ENCODE measurements at places on chromosomes 3 and 15. TPM values are rescaled to one million over a fixed set of nuclear protein-coding genes. Genes with fewer than 3 reads are reported as not detected.

Gene MEX3B
- 3.6 TPM for total RNA-seq

Gene CCDC32
- total RNA-seq = 57.6 TPM

Gene SCN11A
- 0.20 TPM for total RNA-seq

Gene COL6A5
- total RNA-seq = not detected

Gene SLC2A2
- total RNA-seq = not detected

Gene ZNF662
- 29.8 TPM for total RNA-seq

Gene TBC1D2B
- total RNA-seq = 79.6 TPM

Gene FGF12
- 1.2 TPM for total RNA-seq

Gene CNTN6
- total RNA-seq = not detected

Gene DGKG
- total RNA-seq = 2.1 TPM

Gene RHOV
- total RNA-seq = 0.36 TPM

All from ovary (tissue), 10 donors.